T-helper 17 cell (primary cell): ENCODE measurements at places on chromosomes 2 and 18.

GRCh38 chr2:7242189-7242867, 325.1 kb downstream of the RNF144A start:
- DNase-seq = no peak

DNA sequence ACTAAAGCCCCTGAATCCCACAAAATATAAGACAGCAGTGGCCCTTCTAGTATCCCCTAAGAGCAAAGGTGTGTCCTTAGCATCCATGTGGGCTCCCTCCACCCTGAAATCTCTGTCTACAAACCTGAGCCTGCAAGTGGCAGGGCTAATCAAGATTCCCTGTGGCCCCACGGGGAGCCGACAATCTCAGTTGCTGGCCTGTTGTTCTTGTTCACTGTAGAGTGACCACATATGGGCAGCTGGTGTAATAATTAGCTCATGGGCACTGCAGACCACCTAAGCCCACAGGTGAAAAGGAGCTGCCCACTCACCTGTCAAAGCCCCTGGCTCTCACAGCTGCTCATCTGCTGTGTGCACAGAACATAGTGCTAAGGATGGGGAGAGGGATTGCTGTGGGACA, 102.3 kb downstream of the MRO start:
- DNase-seq = no peak

DNA sequence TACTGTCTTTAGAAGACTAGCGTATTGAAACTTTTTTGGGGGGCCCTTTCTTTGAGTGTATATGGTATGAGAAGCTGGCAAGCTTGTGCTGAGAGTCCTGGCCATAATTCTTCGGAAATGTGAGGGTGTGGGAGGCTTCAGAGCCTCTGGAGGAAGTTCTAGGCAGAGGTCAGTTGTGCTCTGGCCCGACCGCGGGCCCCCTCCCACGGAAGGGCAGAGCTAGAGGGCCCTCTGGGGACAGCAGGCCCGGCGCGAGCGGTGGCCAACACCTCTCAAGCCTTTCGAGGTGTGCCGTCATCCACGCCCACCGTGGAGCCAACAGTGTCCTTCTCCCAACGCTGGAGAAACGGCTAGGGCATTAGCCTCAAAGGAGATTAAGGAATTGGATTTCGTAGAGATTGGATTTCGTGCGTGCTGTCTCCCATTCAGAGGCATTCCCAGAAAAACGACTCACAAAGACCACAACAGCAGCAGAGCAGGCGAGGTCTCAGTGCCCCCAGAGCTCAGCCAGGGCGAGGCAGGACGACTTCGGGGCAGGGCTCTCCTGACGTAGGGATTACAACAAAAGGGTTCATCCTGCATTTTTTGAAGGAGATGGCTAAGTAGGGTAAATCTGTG, 2.2 kb upstream of the MTCL1 start:
- DNase-seq = no peak

GRCh38 chr2:854460-854859, 96.2 kb upstream of the SNTG2 start:
- DNase-seq = no peak

GRCh38 chr2:237694415-237695194, 67.2 kb downstream of the LRRFIP1 start:
- no peak for DNase-seq

- DNase-seq = no peak
Measured at GRCh38 chr18:62812876-62813275, 97.5 kb downstream of the PHLPP1 start.

GRCh38 chr2:127645395-127646291, at the start of gene GPR17:
Gene GPR17 (plus strand): TSS chr2:127646153. CDS start chr2:127650736, 4,583 bp downstream.
- no peak for DNase-seq

DNA sequence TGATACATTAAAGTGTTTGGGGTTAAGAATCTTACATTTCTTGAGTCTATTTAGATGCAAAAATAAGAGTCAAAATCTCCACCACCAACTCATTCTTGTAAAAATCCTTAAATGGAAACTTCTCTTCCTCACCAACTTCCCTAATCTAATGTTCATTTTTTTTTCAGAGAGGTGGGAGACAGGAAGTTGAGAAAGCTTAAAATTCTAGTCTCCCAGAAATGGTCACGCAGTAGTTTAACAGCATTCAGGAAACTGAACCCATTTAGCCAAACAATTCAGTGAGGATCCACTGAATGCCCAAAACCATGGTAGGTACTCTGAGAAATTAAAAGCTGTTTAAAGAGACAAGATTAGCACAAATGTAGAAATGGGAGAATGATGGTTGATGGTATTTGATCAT, 69.0 kb downstream of the TXNL1 start:
- DNase-seq = no peak

DNA sequence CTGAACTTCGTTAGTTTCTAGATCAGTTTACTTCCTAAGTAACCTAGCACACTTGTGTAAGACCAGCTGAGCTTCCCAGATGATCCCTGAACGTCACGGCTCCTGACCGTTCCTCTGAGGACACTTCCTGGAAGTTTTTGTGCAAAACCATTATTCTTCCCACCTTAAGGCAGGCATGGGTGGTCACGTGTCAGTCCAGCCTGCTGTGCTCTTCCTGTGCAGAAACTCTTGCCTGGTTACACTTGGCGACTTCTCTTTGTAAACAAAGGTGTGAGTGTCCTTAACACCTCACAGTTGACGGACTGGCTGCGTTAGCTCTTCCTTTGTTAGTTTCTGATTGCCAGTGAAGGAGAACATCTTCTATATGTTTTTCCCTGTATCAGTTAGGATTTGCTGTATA, 118.3 kb downstream of the SH3RF3 start:
- no peak for DNase-seq

DNA sequence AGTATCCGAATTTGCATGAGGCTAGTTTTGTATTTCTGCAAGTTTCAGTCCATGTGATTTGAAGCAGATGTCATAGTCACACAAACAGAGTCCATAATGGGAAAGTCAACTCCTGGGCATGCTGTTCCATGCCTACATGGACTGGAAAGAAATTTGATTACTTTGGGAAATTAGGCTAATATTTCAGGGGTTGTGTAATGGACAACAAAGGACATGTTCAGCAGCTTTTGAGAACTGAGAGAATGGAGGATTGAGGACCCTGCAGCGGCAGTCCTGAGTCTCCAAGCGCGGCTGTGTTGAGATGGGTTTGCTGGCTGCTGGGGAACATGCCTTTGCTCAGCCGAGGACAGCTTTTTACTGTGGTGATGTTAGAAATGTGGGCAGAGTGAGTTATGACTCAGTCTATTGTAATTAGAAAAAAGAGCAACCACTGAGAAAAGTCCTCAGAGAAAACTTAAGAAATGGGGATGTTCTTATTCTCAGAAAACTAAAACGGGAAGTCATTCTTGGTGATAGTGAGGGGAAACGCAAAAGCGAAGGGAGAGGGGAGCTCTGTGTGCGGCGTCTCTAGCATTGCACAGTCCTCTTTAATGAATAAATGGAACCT, 149.2 kb downstream of the FAM210A start:
- DNase-seq = no peak

DNA sequence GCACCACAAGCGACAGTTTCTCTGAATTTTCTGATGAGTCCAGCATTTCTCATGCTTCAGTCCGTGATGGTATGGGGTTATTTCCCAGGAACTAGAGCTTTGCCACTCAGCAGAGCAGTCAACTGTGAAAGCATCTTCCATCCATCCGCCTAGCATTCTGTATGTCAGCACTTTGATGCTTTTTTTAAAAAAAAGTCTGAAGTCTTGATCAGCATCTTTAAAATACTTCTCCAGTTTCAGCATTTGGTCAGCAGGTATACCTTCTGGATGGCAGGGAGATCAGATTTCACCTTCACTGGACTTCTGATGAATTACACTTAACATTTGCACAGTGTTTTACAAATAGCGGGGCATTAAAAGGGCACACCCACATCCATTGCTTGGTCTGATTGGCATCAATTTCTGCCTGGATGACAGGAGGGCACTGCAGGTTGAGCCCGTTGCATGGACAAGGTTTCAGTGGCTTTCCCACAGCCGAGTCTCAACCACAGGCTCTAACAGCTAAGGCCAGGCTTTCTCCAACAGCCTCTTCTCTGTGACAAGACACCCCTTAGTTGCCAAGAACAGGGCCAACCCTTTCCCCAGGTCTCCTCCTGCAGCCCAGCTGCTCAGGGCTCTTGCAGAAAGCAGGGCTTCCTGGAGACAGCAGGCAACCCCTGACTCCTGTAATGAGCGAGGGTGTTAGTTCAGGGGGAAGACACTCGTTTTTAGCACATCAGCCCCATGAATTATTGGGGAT, 54.0 kb downstream of the EMILIN2 start:
- DNase-seq = no peak

GRCh38 chr2:6605836-6606505, 259.7 kb downstream of the CMPK2 start:
- DNase-seq = no peak

DNA sequence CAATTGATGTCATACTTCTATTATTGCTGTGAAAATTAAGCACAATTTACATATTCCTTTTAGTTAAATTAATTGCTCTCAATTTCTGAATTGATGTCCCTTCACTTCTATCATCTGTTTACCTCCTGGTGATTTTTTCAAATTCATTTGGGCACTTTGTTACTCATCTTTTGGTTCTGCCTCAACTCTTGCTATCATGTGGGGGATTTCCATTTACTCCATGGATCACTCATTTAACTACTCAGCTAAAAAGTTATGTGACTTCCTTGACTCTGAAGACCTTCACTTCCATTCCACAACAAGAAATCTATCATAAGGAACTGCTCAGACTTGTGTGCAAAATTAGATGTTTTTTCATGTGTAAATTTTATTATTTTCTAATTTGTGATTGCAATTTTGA, 126.2 kb downstream of the EHBP1 start:
- no peak for DNase-seq

- DNase-seq = no peak
Measured at GRCh38 chr2:150925611-150926010, 336.1 kb downstream of the RBM43 start.

- no peak for DNase-seq
Measured at GRCh38 chr2:188979187-188980114, 5.3 kb downstream of the COL3A1 start.

DNA sequence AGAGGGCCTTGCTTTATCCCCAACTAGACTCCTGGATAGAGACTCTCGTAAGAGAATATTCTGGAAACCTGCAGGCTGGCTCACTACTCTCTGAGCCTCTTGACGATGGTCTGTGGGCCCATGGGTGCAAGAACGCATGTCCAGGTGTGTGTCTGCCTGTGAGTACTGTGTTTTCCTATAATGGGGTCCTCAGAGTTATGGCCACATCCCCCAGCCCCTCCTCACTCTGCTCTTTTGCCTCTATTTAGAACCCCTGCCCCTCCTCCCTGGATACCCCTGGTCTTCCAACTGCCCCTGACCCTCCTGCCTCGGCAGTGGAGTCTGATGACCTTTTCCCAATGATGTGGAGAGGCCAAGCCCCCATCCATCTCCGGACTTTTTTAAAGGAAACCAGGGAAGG, 148.1 kb downstream of the ZFP36L2 start:
- DNase-seq = no peak

- no peak for DNase-seq
Measured at GRCh38 chr18:65632236-65632635, 118.6 kb upstream of the CDH7 start.

GRCh38 chr2:73006969-73007710, 64.4 kb downstream of the SFXN5 start:
- no peak for DNase-seq

- DNase-seq = no peak
Measured at GRCh38 chr2:72573232-72573631, 252.6 kb downstream of the EXOC6B start.

DNA sequence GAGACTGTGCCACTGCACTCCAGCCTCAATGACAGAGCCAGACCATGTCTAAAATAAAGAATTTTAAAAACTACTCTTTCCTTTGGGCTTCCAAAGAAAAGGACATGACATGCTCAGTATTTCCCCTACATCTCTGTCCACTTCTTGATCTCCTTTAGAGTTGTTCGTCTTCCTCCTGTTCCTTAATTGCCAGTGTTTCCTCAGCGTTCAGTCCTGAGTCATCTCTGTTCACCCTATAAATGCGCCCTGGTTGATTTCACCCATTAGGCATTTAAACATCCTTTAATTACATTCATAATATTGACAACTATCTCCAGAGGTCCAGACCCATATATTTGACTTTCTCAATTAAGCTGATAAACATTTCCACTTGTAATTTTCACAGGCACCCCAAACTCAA, 64.0 kb downstream of the AAK1 start:
- DNase-seq = no peak

DNA sequence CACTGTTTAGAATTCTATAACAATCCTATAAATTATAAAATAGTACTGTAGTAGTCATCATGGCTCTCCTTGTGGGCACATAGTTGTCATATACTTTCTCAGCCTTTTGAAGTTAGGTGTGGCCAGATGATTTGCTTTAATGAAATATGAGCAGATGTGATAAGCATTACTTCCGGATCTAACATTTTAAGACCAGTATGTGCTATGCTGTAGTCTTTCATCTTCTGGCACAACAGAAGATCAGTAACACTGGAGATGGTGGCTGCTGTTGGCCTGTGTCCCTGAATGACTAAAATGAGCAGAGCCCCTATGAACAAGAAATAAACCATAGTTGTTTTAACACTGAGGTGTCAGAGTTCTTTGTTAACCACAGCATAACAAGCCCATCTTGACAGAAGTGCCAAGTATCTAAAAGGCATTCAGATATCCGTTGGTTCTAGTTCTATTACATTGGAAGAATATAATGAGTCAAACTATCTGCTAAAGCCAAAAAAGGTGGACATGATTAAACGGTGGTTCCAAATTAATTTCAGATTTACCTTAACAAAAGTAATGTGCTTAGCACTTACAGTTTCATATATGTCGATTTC, 6.3 kb downstream of the MEX3C start:
- DNase-seq = no peak

- peak; percentile 73 for DNase-seq
Measured at GRCh38 chr2:195659982-195660890, 3.2 kb downstream of the SLC39A10 start.

- DNase-seq = no peak
Measured at GRCh38 chr2:168666339-168666738, 136.1 kb upstream of the NOSTRIN start.
